ENCODE measurements at places on chromosomes 5 and 9.

DNA sequence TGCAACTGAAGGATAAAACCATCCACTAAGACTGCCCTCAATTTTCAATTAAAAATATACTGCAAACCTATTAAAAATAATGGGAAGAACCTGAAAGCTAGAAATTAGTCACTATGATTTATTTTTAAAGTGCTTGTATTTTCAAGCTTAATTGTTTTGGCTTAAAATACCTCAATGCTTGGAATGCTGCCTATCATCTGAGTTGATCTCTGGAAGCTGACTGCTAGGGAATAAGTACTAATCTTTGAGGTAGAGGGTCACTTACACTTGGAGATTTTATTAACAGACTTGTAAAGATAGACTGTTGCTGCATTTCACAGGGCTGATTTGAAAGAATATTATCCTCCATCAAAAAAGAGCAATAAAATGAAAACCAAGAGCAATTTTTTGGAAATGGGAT lies 6.2 kb downstream of the PCSK1 start:
- no peak for DNase-seq

DNA sequence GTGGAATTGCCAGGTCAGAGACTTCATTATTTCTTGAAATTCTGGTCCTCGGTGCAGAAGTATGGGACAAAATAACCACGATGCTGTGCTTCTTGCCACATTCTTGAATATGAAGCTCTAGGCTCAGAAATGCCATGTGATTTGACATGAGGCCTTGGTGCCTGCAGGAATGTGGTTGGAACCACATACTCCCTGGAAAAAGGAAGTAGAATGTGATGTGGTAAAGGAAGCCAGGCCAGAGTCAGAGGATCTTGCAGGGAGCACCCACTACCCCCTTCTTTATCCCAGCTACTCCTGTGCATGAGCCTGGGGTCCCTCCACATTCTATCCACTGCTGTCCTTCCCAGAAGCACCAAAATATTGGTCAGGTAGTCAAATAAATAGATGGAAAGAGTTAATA lies 80.9 kb downstream of the FOXD1 start:
- no peak for DNase-seq

- DNase-seq, result no peak
Measured at GRCh38 chr5:52665559-52665958, 122.2 kb upstream of the ITGA1 start.

GRCh38 chr5:100676817-100677631 lies 141.8 kb downstream of the FAM174A start:
- DNase-seq, result no peak

GRCh38 chr5:142828797-142829535 lies 58.8 kb downstream of the ARHGAP26 start:
- no peak for DNase-seq

DNA sequence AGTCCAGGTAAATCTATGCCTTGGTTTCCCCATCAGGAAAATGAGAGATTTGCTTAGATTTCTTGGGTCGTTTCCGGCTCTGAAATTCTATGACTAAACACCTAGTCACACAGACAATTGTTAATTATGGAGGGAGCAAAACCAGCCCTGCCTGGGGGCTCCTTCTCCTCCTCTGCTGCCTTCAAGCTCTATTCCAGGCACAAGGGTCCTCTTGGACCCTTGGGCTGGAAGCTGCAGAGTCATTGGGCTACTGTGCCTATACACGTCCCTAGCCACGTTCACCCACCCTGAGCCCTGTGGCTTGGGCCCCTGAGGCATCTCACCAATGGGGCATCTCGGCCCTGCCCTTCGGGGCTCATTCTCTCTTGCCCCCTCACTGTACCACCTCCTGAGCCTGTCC lies 73.8 kb upstream of the TBC1D2 start:
- no peak for DNase-seq

DNA sequence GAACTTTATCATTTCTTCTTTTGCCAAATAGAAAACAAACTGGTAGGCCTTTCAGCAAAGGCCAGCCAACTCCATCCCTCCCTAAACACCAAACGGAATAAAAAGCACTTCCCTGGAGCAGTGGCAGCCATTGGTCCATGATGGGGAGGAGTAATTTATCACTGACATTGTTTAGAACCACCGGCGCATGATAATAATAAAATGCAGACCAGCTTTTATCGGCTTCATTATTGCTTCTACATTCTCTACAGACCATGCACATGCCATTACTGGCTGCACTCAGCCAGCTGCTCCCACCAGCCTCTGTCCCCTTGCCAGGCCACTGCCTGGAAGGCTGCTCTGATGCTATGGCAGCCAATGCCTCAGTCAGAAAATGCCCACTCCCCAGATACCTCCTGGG lies 45.9 kb downstream of the ABCA1 start:
- DNase-seq, result no peak

- DNase-seq, result no peak
Measured at GRCh38 chr9:15374310-15374709, 48.4 kb upstream of the SNAPC3 start.

DNA sequence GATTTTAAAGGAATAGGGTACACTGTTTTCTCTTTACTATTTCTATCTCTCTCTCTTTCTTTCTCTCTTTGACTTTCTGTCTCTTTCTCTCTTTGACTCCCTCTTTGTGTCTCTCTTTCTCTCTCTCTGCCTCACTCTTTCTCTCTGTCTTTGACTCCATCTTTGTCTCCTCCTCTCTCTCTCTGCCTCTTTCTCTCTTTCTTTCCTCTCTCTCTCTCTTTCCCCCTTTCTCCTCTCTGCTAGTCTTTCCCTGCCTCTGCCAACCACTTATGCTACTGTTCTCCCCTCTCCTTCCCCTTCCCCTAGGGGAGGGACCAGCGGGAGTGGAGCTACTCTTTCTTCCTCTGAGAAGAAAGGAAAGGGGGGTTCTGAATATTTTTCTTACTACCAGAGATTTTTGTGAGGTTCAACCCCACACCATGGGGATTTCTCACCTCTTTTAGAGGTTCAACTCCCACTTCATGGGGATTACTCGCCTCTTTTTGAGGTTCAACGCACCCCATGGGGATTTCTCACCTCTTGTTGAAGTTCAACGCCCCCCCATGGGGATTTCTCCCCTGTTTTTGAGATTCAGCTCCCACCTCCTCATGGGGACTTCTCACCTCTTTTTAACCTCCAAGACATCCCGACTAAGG lies 309.9 kb downstream of the NR3C1 start:
- no peak for DNase-seq

DNA sequence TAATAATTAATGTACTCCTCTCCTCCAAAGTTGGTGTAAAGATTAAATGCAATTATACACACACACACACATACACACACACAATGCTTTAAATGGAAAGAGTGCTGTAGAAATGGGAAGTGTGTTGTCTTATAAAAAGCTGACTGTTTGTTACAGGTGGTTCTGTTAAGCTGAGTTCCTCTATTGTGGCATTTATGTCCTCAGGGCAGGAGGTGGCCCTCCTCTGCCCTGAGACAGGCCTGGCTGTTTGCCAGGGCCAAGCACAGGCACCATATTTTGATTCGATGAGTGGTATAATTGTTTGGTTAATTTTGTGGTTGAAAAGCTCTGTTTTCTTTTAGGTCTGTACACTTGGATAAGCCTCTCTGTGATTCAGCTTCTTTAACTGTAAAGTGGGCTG lies 573.9 kb downstream of the KIF4B start:
- DNase-seq, result no peak

GRCh38 chr5:73693573-73694061 lies 67.6 kb downstream of the ARHGEF28 start:
- no peak for DNase-seq

DNA sequence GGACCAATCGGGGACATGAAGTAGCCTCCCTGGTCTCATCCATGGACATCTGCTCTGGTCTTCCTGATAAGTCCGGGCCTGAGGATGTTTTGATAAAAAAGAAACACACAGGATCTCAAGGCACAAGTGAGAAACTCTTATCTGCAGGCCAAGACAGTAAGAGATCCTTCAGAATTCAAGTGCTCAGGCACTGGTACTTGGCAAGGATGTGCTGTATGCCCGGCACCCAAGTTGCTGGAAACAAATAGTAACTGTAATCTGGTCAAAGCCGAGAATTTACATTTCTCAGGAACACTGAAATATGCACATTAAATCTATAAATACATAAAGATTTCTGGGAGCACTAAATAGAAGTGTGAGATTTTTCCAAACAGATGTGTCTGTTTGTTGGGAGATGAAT lies 165.7 kb downstream of the SPOCK1 start:
- DNase-seq, result no peak

DNA sequence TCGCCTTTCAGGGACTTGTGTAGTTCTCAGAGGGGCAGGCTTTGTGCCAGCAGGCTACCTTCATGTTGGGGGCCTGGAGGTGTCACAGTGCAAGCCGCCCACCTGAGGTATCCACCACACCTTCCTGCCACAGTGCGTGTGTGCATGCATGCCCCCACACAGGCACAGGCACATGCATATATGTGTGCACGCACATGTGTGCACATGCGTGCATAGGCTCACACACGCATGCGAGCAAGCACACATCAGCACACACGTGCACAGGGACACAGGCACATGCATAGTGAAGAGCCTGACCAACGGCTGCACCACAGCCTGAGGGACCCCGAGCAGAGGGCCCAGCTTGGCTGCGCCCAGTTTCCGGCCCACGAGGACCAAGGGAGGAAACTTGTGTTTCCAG lies 36.1 kb downstream of the IRX4 start:
- DNase-seq, result no peak

- no peak for DNase-seq
Measured at GRCh38 chr9:87564111-87564510, 66.4 kb downstream of the DAPK1 start.

DNA sequence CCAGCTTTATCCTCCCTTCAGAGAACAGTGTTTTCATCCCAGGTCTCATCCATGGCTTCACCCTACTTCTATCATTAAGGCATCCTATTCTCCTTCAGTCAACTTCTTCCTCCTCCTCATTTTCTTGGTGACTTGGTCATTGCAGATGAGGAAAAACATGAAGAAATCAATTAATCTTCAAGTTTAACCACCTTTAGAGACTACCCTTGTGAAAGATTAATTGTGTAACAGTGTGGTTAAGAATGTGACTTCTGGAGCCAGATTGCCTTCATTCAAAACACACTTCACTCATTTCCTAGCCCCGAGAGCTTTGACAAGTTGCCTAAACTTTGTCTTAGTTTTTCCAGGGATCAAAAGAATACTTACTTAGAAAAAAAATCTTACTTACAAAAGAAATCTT lies 110.0 kb downstream of the STK32A start:
- DNase-seq, result no peak

- no peak for DNase-seq
Measured at GRCh38 chr5:10559151-10559550, 4.7 kb upstream of the ANKRD33B start.

- no peak for DNase-seq
Measured at GRCh38 chr9:3508078-3508431, 17.7 kb downstream of the RFX3 start.

DNA sequence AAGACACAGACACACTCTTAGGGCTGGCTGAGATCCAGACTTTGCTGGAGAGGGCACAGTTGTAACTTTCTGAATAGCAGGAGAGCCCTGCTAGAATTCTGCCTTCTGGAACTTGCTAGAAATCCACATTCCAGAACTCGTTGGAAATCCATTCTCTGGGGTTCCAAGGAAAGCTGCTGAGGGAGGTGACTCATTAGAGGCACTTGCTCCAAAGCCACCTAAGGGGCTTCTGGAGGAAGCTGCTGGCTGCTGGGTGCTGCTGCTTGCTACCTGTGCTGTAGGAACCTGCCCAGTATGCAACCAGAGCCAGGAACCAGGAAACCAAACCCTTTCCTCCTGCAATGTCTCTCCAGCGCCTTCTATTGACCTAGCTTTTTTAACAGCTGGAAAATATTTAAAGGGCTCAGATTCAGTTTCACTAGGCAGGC lies 4.1 kb upstream of the TLE4 start:
- no peak for DNase-seq

Data from hypothalamus (tissue), 51 donors.